Psoas muscle (tissue), 8 donors: ENCODE measurements at places on chromosomes 4 and X.

GRCh38 chr4:120059036-120059435 is 7.6 kb downstream of the MAD2L1 start:
- no peak for DNase-seq

DNA sequence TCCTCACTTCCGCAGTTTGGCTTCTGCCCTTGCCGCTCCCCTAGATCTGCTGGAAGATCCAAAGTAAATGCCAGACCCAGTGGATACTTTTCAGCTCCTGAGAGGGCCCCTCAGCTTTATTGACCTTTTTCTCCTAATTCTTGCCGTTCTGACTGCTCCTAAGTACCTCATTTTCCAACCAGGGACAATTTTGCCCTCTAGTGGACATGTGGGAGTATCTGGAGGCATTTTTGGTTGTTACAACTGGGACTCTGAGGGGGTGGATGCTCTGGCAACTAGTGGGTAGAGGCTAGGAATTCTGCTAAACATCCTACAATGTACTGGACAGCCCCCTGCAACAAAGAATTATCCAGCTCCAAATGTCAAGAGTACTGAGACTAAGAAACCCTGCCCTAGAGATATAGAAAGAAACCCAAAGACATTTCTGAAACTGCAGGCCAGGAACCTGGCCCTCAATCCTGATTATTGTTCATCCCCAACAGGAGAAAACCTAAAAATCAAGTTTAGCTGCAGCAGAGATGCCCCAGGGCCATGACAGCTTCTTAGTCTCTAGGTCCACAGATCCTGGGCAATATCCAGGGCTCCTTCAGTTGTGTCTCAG is 3.4 kb downstream of the TEX13B start:
- no peak for DNase-seq

- no peak for DNase-seq
Measured at GRCh38 chr4:87541956-87542709, 13.0 kb upstream of the SPARCL1 start.

GRCh38 chr4:149912000-149912399 is 96.4 kb upstream of the IQCM start:
- no peak for DNase-seq

GRCh38 chr4:20091781-20092180 is 159.9 kb upstream of the SLIT2 start:
- no peak for DNase-seq

DNA sequence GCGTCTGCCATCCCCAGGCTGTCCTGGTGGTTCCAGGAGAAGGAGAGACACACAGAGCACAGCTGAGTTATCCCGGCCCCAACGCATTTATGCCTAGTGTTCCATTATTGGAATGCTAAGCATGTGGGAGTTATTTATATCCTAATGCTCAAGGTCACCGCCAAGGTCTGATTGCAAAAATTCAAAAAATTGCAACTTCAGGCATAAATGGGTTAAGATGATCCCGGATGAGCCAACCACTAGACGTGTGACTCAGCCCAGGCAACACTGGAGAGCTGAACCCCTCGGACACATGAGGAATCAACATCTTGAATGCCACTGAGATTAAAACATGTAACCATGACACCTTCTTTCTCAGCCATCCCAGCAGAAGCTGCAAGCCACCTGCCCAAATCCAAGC is 3.8 kb upstream of the ZCCHC4 start:
- DNase-seq = no peak

GRCh38 chrX:38970074-38970473 is 168.8 kb downstream of the MID1IP1 start:
- no peak for DNase-seq

DNA sequence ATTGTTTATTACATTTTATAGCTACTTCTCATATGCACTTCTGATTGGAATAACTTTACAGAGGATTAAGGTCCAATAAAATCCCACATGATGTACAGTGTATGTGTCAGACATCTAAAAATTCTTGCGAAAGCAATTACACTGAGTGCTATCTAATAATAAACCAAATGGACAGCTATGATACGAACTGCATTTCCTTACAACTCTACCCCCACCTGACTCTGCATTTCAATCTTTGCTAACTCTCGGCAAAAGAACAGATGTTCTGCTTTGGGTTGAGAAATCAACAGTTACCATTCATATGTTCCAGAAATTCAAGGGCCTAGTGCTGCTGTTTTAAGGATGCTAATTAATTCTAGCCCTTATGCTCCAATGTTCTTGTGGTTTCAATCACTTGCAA is 287.9 kb upstream of the NOCT start:
- DNase-seq = no peak

DNA sequence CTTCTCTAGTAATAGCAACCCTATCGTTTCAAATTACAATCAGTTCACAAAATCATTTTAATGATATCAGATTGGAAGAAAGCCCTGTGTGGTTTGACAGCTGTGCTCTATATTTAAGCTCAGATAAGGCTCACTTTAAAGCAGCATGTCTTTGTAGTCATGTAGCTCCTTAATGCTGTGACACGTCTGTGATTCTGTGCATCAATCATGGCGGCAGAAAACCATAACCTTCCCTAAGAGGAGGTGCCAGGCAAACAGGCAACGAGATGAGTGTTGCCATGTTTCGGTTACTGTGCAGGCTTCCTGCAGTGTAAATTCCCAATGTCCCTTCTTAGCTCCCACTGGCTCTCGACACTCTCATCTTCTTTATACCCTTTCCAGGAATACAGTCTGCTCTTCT is 212.7 kb downstream of the GRID2 start:
- DNase-seq = no peak

- no peak for DNase-seq
Measured at GRCh38 chr4:26388671-26389070, 67.9 kb downstream of the RBPJ start.

DNA sequence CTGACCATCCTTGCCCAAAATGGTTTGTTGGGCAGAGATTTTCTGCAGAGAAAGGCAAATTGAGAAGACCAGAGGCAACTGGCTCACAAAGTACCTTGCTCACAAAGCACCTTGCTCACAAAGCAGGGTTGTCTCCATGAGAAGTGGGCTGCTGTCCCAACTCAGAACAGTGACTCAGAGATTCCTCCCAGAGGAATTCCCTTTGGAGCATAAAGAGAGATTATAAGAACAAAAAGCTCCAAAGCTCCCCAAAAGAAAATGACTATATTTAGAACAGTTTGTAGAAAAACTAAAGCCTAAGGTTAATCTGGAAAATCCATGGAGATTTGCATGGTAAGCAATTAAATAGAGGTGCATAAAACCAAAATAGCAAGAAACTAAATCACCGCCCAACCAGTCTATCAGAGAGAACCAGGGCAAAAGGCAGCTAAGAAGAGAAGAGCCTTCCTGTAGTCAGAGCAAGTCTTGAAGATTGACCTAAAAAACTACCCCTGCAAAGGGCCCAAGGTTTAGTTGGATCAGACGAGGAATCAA is 731.4 kb downstream of the FAT4 start:
- DNase-seq = no peak

- no peak for DNase-seq
Measured at GRCh38 chr4:116361790-116362189, 723.6 kb downstream of the TRAM1L1 start.

DNA sequence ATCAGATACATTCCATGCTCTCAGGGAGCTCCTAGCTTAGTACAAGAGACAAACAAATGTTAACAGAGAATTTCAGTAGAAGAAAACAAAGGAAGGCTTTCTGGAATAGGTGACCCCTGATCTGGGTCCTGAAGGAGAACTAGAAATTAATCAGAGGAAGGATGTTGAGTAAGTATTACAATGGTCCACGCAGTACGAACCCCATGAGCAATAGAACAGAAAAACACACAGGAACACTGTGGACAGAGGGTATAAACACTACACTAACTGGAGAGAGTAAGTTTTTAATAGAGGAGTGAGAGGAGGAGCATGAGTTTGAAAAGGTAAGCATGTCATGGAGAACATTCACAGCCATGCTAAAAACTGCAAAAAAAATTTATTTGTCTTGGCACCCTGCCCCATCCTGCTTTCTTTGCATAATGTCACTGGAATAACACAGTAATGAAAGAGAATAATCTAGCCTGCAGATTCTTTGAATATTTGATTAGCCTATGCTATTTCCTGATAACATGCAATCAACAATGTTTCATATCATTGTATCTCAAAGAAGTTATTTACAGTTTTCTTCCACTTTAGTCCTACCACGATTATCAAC is 140.3 kb upstream of the ZXDB start:
- no peak for DNase-seq

- DNase-seq = no peak
Measured at GRCh38 chrX:1094566-1095333, 117.7 kb downstream of the CRLF2 start.

DNA sequence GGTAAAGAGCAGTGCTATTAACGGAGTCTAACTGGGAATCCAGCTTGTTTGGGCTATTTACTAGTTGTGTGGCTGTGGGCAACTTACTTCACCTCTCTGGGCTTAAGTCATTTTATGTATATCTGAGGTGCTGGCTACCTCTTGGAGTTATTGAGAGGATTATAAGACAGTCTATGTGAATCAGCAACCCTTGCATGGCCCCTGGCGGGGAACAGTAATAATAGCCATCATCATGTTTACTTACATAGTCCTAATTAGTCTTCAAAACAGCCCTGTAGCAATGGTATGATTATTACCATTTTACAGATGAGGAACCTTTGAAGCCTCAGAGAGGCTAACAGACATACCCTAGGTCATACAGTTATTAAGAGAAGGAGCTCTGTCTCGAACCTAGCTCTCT is 1.5 kb downstream of the HPRT1 start:
- no peak for DNase-seq

GRCh38 chr4:143555676-143556075 is 42.2 kb downstream of the SMARCA5 start:
- no peak for DNase-seq

DNA sequence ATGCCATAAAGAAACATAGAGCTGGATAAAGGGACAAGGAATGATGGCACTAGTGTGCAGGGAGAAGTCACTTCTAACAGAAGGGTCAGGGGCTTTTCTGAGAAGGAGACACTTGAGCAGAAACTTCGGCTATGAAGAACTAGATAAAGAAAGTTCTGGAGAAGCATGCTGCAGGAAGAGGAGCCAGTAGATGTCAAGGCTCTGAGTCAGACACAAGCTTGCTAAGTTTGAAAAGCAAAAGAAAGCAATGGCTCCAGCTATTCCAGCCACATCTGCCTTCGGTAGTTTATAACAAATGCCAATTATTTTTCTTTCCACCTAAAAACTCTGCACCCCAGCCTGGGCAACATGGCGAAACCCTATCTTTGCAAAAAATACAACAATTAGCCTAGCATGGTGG is 7.5 kb downstream of the NUDT6 start:
- DNase-seq = no peak

GRCh38 chr4:95732061-95732460 is 107.8 kb upstream of the PDHA2 start:
- no peak for DNase-seq

- no peak for DNase-seq
Measured at GRCh38 chr4:153728660-153729059, 31.2 kb downstream of the RNF175 start.

GRCh38 chrX:47171996-47172395 is 21.6 kb upstream of the UBA1 start:
- no peak for DNase-seq

GRCh38 chr4:66613591-66613990 is 931.7 kb downstream of the CENPC start:
- no peak for DNase-seq

DNA sequence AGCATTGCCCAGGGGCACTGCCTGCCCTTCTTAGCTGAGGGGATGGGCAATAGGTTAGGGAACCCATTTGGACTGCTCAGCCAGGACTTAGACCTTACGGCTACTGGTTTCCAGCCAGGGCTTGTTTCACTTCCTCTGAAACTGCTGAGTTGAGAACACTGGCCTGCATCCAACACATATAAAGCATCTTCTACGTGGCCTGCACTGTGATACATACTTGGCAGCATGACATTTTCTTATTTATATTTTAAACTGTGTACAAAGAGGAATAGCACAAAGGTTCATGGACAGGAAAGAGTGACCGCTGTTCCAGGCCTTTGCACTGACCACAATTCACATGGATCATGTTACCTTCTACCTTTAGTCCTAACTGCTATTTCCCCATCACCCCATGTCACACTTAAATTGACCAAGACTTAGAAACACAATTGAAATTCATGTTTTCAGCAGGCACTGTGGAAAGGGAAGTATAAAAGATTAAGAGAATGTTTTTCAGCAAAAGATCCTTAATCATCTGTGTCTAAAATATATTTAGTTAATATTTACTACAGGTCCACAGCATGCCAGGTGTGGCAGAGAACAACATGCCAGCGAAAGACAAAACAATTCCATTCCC is 43.7 kb downstream of the NLGN4X start:
- DNase-seq = no peak

GRCh38 chr4:176864238-176864637 is 71.5 kb upstream of the VEGFC start:
- no peak for DNase-seq

GRCh38 chr4:15982842-15983524 is 20.0 kb upstream of the FGFBP2 start:
- DNase-seq = no peak

- no peak for DNase-seq
Measured at GRCh38 chr4:39685990-39686389, 11.9 kb upstream of the UBE2K start.

GRCh38 chrX:55663584-55663983 is 40.4 kb downstream of the FOXR2 start:
- DNase-seq = no peak

DNA sequence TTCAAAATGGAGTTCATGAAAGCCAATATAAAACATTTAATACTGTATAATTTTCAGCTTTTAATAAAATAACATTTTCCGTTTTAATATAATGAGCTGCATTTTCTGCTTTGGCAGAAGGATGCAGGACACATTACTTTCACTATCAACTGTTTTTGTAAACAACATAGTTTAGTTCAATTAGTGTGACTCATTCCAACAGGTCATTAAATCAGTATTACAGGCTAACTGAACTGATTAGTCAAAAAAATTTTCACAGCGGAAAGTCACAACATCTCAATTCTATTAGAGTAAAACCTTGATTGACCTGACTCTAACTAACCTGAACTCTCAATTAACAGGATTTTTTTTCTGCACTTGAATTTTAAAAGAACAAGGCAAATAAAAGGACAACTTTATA is 151.2 kb upstream of the AMOT start:
- no peak for DNase-seq

DNA sequence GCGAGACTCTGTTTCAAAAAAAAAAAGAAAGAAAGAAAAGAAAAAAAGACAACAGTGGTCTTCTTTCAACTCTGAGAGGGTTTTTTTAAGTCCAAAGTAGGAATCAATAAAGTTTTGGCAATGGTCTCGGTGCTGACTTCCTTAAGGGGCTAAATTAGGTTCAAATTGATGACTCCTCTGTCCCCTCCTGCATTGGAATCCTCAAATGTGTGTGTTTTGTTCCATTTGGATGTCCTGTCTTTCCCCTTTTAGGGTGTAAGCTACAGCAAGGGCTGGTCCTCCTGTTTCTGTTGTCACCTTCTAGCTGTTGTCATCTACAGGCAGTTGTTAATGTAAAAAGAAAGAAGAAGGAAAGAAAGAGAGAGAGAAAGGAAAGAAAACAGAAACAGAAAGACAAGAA is 84.3 kb upstream of the PLAC1 start:
- no peak for DNase-seq

GRCh38 chr4:67522230-67522629 is 23.1 kb downstream of the CENPC start:
- no peak for DNase-seq
